ENCODE measurements at places on chromosomes 12 and 14.

DNA sequence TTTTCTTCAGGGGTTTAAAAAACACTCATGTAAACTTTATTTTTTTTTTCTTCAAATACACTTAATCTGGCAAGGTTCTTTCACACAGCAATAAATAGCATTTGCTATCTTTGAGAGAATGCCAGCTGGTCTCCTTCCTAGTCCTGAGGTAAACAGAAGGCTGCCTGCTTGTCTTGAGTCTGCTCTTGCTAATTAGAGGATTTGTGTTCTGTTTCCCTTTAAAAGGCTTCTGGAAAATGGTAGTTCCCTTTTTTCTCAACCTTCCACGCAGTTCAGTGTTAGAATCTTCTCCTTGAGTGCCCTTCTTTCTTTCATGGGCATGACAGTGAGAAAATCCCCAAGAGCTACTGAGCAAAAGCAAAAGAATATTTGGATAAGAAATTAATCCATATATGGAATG, 92.3 kb upstream of the DCN start:
- no peak for DNase-seq

- DNase-seq: no peak
Observed at GRCh38 chr12:105036937-105037649, 47.2 kb downstream of the ALDH1L2 start.

- no peak for DNase-seq
Observed at GRCh38 chr12:6771091-6771495, 1.2 kb upstream of the LAG3 start.

- no peak for DNase-seq
Observed at GRCh38 chr14:73863209-73863608, 11.6 kb downstream of the PTGR2 start.

DNA sequence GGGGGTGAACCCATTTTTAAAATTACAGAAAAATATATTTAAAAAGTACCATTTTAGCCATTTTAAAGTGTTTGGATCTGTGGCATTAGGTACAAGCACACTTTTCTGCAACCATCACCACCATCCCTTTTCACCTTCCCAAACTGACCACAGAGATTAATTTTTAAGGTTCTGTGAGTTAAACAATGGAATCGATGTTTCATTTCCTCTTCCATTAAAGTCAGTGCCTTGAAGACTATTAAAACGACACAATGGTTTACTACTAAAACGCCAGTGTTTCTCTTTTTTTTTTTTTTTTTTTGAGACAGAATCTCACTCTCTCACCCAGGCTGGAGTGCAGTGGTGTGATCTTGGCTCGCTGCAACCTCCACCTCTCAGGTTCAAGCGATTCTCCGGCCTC, 78.1 kb upstream of the GPR68 start:
- no peak for DNase-seq
